H7 (cell line): ENCODE measurements at places on chromosomes 16 and 17.

DNA sequence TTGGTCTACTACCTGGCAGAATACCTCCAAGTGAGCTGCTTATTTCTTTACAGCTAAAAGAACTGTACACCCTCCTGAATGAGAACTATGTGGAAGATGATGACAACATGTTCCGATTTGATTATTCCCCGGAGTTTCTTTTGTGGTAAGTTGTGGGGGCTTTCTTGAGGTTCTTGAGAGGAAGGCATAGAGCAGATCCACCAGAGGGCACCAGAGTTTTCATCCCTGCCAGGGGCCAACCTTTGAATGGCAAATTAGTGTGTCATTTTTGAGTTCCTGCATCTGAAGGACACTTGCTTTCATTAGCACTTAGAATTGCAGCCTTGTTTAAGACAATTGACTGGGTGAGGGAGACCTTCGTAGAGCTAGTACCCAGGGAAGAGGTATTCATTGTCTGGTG, 35.0 kb downstream of the NMT1 start:
- peak; percentile 76 for DNase-seq

DNA sequence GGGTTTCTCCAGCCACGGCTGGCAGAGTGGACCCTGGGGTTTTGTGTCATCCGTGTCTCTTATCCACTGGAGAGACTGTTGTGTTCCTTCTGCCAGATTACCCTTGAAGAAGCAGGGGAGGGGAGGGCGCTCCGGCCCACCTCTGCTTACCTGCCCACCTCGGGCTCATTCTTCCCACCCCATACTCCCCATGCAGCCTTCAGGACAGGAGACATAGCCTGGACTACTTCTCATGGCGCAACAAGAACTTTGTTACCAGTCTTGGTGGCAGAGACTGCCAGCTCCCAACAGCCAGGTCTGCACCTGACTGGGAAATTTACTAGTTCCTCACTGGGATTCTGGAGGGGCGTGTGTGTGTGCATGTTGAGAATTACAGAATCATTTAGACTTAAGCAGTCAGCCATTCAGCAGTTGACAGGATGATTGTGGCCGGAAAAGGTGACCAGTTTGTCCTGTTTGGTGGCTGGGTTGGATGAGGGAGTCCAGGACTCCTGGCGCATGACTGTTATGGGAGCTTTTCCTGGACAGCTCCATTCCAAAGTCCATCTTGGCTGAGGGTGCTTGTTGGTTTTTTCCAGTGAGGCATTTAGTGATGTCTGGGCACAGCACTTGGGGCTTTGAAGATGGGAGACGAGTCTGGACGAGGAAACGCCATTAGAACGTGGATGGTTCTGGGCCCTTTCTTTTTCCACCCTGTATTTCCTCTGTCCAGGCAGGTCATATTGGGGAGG, 8.7 kb downstream of the GSE1 start:
- DNase-seq, result no peak

DNA sequence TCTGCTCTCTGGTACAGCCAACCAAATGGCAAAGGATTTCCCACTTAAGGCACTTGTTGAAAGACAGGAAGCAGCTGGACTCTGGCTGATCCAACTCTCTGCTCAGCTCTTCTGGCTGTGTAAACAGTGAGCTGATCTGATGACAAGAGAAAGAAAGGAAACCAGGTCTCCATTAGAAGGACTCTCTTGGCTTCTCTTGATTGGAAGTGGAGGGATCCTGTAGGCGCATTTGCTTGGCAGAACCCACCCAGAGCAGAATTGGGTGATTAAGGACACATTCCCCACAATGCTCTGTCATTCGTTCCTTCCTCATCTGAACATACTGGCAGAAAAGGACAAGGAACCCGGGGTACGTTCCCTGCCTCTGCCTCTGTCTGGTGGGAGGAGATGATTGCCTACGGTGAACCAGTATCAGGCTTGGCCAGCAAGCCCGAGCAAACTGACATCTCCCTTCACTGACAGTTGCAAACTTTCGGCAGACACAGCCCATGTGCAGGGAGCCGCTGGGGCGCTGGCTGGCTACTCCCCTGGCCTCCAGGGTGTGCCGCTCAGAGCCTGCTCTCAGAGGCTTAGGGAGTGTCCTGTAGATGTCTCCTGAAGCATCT, 29.1 kb downstream of the LDHD start:
- DNase-seq, result no peak

DNA sequence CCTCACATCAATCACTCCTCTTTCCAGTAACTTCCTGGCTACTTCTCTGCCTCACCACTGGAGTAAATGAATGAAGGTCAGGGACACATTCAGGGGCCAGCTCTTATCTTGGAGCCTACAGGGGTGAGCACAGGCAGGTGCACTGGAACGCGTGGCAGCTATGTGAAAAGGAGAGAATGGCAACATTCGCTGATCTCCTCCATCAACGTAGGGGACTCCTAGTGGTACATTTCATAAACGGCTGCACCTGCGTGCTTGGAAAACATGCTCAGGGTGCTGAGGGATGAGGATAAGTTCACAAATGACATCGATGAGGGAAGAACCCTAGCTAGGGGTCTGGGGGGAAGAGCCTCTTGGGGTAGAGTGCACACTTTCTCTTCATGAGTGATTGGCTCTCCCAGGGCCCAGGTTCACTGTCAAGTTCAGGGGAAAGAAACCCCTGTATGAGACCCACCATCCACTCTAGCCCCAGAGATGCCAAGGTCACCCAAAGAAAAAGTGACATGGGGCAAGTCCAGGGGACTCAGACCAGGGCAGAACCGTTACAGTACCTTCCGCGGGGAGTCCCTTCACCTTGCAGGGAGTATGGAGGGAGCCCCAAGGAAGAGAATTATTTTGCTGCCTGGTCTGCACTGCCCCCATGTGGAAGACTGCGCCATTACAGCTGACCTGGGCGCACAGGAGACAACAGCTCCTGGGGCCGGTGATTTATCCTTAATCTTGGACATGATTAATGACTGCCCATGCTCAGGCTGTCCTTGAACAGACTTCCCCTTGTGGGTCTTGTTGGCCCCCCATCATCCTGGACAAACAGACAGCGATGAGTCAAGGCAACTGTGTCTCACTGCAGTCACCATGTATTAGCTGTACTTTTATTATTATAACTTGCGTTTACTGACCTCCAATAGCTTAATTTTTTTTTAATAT, 30.1 kb downstream of the VAC14 start:
- DNase-seq, result peak; percentile 88

DNA sequence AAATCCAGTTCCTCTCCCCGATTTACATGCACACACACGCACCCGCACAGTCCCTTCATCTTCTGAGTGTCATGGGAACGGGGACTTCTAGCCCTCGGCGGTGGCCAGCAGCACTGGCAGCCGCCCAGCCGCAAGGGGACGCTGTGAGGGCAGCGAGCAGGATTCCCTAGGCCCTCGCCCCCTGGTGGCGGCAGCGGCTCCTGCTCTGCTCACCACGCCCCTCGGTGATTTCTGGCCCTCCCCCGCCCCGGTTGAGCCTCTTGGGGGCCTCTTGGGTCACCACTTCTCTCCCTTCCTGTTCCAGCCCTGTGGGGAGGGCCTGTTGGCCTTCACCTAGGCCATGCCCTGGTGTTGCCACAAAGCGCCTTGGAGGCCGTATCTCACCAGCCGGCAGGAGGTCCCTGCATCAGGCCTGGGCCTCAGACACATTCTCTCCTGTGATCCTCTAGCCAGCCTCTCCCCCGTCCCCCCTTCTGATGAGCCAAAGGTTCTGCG, 75.2 kb upstream of the KSR1 start:
- peak; percentile 94 for DNase-seq

DNA sequence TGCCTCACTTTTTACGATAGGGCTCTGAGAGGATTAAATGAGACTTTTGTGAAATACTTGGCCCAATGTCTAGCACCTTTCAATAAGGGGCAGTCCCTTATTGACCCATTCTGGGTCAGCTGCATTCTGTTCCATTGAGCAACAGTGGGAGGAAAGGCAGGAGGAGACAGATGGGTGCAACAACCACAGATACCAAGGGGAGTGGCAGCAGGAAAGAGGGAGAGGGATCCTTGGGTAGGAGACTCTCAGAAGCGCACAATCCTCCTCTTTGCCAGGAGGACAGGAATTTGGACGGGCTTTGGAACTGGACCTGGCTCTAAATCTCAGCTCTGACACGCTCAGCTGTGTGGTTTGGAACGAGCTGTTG, 3.5 kb downstream of the PIPOX start:
- DNase-seq, result no peak

GRCh38 chr16:89357055-89357816, 133.1 kb downstream of the ANKRD11 start:
- DNase-seq, result peak; percentile 82

- no peak for DNase-seq
Measured at GRCh38 chr17:30580916-30581315, 103.7 kb downstream of the GOSR1 start.

GRCh38 chr17:9566067-9566466, 9.6 kb downstream of the STX8 start:
- no peak for DNase-seq

- DNase-seq, result no peak
Measured at GRCh38 chr16:65981057-65981456, 385.4 kb upstream of the CDH5 start.

GRCh38 chr17:8949061-8949661, 16.3 kb downstream of the PIK3R5 start:
- DNase-seq, result no peak

DNA sequence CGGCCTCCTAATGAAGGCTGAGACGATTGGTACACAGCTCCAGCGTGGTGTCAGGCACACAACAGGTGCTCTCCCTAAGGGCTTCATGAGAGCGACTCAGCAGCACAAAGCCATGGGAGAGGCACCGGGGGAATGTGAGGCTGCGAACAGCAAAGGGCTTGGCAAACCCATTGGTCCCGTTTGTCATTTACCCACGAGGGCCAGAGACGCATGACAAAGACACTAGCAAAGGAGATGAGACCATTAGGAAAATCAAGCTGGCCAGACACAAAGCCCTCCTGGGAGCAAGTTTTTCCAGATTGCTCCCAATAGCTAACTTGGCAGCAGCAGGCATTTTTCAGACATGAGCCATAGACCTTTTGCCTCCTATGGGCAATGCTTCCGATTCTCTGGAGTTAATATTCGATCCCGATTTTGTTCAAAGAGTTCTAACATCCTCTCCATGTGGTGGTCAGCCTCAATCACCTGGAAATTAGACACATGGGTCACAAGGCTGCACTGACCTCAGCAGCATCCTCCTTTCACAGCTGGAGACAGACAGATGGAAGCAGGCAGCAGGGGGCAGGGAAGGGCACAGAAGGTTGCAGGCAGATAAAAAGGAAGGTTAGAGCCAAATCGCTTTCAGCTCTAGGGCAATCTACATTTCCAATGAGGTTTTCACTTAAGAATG, 38.2 kb downstream of the TK2 start:
- peak; percentile 78 for DNase-seq

- no peak for DNase-seq
Measured at GRCh38 chr17:47208744-47209488, at the start of gene MYL4. Gene MYL4 (plus strand): TSS chr17:47209348. CDS start chr17:47209423, 75 bp downstream.

- DNase-seq, result peak; percentile 58
Measured at GRCh38 chr17:82350182-82351030, 8.6 kb upstream of the TEX19 start.

DNA sequence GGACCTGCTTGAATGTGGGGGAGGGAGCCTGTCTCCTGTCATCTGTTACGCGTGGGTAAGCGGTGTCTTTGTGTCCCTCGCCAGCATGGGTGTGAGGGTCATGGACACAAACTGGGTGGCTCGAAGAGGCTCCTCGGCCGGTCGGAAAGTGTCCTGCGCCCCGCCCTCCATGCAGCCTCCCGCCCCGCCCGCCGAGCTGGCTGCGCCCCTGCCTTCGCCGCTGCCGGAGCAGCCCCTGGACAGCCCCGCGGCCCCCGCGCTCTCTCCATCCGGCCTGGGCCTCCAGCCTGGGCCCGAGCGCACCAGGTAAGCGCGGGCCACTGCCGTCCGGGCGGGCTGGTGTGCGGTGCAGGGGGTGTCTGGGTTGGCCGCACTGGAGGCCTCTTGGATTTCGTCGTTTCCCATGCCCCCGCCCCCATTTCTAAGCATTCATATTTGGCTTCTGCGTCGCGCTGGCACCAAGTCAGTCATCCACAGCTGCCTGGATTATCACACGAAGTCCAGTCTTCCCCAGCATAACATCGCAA, 43.8 kb downstream of the ELAC2 start:
- DNase-seq, result peak; percentile 86

GRCh38 chr16:81440888-81441761, 3.5 kb upstream of the CMIP start:
- DNase-seq, result no peak

- no peak for DNase-seq
Measured at GRCh38 chr16:88570691-88571092, 489 bp downstream of the ZC3H18 start.

- DNase-seq, result no peak
Measured at GRCh38 chr17:13592427-13592826, 9.3 kb downstream of the HS3ST3A1 start.
